Fibroblast of skin of left quadriceps (primary cell): ENCODE measurements at places on chromosomes 13 and 19.

DNA sequence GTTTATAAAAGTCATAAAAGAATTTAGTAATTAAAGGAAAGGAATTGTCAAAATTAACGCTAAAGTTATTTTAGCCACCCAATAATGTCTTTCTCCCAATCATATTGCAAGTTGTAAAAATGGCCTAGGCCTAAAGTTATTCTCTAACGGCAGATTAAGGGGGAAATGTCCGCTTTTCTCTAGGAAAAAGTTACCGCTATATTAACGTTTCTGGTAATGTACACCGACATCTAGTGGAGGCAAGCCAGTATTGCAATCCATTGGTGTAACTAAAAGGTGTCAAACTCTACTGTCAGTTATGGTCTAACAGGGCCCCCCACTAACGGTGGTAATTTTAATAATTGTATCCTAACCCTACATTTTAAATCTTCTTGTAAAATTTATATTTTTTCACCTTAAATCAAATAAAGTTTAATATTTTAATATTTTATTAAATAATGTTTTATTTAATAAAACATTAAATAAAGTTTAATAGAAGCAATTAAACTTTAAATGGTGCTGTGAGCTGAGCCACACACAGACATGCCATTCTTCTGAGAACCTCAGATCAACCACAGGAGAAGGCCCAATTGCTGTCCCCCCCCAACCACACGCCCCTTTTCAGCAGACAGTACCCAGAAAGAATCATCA, 35.9 kb upstream of the ZSCAN5A start:
- peak; percentile 9 for DNase-seq

DNA sequence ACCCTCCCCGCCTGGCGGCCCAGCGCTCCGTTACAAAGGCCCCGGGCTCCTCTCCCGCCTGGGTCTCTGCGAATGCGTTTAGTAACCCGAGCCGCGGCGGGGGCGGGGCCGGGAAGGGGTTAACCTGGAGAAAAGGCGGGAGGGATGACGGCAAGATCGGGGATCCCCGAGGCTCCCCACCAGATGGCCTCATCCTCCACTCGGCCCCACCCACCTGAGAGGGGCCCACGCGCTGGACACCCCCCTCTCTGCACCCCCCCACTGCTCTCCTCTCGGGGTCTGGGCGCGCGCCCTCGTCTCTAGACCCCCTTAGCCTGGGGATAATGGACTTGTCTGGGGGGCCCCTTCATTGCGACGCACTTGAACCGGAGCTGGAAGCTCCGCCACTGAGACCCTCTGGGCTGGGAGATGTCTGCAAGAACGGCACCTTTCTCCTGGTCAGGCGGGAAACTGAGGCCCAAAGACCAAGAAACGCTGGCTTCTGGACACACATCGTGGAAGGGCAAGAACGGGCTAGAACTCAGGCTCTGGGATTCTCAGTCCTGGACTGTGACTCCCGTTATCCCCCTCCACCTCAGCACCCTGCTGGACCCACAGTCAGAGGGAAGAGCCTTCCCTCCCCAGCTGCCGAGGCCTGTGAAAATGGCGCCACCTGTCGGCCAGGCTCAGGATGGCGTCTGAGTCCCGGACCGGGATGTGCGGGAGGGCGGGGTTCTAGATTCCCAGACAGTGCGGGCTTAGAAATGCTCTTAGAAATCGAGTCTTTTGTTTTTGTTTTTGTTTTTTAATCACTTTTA, 2.9 kb upstream of the LTBP4 start:
- peak; percentile 80 for DNase-seq

DNA sequence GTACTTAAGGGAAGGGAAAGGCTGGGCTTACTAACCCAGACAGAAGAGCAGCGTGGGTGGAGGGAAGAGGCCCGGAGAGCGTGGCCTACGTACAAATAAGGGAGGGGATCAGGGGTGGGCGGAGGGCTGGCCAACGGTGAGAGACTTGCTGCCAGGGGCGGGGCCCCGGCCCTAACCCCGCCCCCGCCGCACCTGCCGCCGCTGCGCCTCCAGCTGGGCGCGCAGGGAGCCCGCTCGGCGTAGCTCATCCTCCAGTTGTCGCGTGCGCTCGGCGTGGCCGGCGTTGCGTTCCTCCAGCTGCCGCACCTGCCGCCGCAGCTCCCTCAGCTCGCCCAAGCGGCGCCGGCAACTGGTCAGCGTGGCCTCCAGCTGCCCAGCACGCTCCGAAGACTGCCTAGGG, 5.7 kb downstream of the HOOK2 start:
- no peak for DNase-seq

DNA sequence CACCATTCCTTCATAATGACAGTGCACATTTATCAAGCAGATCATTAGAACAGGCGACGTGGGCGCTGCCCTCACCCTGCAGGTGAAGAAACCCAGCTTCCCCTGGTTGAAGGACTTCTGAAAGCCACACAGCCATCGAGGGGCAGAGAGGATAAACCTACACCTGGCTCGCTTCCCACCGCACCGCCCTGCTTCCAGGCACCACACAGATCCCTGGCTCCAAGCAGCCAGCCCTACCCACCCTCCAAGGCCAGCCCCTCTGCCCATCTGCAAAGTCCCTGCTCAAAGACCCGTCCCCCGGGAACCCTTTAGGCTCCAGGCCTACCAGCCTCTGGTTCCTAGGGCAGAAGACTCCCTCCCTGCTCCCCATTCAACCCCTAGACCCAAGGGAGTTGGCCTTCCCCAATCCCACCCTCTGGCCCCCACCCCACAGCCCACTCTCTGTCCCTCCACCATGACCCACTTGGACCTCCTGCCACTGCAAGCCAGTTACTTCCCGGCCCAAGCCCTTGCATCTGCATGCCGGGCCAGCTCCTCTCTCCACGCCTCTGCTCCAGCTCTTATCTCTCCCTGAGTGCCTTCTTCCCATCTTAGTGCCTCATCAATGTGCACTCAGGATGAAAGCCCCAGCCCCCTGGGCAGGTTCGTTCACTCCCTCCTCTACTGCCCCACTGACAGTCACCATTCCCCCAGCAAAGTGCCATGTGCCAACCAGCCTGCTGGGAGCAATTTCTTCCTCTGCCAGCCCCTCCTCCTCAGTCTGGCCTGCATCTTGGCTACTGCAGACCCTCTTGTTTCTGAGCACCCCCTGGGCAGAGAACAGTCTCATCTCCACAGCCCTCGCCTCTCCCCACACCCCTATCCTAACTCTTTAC, 28.0 kb downstream of the PEPD start:
- no peak for DNase-seq

DNA sequence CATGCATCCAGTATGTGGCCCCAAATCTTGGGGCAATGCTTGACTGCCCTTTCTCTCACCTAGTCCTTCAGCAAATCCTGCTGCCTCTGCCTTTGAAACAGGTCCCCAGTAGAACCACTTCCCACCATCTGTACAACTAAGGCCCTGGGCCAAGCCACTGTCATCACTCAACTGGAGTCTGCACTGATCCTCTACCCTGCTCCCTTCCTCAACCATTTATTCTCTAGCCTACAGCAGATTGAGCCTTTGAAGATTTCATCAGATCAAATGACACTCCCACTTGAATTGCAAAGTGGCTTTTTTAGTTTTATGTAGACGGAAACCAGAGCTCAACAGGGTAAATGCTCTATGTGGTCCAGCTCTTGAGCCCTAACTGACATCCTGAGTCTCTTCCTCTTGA, 43.5 kb downstream of the ATP8A2 start:
- no peak for DNase-seq
